HS-27A (cell line): ENCODE measurements at places on chromosomes 7 and 10.

GRCh38 chr10:77587416-77587790, 50.2 kb downstream of the KCNMA1 start:
- no peak for DNase-seq

DNA sequence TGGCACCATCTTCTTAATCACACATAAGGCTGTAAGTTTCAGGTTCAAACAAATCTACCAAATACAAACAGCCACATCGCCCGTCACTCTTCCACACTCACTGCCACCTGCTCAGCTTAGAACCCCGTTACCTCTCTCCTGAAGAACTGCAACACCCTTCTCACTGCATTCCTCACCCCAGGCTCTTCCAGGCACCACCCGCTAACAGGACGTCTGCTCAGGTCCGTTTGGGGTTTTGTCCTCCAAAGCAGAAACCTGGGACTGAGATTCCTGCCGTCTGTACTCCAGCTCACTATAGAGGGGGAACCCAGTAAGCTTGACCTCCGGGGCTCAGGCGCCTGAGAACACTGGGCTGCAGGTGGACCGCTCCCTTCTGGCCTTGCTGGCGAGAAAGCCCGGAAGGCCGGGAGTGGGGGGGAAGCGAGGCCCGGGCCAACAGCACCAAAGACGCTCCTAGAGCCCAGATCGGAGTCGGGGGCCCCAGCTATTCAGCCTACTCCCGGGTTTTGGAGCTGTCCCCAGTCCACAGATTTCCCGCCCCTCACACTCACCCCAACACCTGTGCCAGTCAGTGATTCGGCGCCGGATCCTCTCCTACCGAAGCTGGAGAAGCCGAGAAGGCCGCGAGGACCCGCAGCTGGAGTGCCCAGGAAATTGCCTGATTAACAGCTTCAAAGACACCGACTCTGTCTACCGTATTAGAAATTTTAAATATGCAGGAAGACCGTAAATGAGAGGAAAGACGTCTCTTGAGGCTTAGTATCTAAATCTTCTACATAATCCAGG, at the start of gene AP3M1:
AP3M1 (minus strand) TSS at position 625 of the 786 bp plus-strand sequence. CDS start 12,449 bp downstream, outside the sequence.
- no peak for DNase-seq

DNA sequence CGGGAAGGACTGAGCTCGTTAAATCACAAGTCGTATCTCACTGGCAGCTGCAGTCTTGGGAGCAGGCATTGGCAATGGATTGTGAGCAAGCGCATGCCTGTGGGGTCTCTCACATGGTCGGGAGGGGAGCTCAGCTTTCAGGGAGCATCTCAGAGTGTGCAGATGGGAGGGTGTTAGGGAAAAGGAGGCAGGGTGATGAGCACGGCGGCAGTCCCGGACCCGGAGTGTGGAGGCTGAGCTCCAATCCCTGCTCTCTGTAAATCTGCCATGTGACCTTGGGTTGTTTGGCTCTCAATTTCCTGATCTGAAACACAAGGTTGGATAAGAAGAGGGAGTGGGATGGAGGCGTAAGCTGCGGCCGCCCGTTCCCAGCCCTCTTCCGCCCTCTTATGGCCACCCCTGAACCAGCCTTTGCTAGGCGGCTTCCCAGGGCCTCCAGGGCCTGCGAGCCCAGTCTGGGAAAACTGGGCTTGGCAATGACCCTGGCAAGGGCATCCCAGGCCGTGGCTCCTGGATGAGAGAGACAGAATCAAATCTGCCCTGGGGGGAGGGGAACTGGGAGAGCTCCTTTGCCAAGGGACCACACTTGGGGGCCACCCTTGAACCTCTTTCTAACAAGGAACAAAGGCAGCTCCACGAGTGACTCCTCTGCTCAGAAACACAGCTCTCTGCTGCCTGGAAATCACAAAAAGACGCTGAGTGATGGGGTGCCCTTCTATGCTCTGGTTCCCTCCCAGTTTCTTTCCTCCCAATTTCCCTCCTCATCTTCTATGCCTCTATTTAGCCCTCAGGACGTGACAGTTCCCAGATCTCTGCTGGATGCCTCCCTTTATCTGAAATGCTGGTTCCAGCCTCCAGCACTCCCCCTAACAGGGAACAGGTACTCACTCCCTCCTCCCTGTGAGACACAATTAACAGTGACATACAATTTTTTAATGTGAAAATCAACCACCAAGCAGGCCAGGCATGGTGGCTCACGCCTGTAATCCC, 41.7 kb upstream of the LOXL4 start:
- no peak for DNase-seq

GRCh38 chr10:24706479-24707118, 17.1 kb downstream of the ARHGAP21 start:
- DNase-seq: no peak

DNA sequence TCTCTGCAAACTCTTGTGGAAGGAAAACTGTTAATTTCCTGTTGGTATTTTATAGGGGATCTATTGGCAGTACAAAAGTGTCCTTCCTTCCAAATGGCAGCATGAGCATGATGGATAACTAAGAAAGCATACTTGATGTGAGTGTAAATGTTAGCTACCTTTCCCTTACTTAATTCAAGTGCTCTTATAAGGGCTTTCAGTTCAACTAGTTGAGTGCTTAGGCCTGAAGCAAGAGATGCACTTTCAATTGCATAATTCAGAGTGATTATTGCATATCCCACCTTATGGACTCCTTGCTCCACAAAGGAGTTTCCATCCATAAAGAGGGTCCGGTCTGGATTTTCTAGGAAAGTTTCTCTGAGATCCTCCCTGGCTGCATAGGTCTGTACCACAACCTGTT, 56.3 kb upstream of the CYP2C8 start:
- no peak for DNase-seq

DNA sequence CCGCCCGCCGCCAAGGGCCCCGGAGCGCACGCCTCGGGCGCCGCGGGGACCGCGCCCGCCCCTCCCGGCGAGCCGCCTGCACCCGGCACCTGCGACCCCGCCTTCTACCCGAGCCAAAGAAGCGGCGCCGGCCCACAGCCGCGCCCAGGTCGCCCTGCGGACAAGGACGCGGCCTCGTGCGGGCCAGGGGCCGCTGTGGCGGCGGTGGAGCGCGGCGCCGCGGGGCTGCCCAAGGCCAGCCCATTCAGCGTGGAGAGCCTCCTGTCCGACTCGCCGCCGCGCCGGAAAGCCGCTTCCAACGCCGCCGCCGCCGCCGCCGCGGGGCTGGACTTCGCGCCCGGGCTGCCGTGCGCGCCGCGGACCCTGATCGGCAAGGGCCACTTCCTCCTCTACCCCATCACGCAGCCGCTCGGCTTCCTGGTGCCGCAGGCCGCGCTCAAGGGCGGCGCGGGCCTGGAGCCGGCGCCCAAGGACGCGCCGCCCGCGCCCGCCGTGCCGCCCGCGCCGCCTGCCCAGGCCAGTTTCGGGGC, 3.5 kb downstream of the UNCX start:
- no peak for DNase-seq

DNA sequence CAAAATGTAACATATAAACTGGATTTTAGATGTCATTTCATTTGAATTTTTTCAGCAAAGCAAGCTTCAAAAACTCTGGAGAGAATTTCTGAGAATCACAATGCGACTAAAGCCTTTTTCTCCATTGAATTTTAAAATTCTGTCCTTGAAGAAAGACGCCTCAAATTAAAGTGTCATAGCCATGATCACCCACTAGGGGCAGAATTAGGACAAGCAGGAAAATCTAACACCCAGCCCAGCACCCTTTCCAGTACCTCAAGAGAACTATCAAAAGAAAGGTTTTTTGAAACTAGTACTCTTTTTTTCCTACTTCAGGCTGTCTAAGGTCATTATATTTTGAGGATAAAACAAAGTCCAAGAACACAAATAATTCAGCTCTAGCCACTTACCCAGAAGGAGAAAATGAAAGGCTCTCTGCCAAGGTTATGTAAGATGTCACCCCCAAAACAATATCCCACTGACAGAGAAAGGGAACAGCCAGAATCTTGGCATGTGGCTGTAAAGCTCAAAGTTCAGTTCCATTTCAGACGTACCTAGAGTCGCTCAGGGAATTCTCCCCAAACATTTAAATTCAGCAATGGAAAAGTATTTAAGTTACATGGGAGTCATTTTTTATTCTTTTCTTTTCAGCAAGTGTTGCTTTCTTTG, 299.4 kb downstream of the SNX13 start:
- no peak for DNase-seq

DNA sequence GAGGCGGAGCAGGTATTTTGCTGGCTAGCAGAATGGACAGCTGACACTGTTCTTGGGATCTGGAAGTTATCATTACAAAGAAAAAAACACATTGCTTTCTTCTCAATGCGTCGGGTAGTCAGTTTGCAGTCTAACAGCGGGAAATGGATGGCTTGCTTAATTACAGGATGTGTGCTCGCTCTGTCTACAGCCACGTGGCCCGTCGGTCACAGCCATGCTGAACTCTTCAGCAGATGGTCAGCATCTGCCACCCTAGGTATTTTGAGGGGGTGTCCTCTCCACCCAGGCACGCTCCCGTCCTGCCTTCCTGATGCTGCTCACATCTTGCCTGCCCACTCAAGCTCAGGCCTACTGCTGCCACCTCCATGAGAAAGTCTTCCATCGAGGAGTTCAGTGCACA, 20.4 kb upstream of the INMT start:
- DNase-seq: no peak

GRCh38 chr10:99329554-99330346, 594 bp downstream of the CNNM1 start:
- DNase-seq: no peak

DNA sequence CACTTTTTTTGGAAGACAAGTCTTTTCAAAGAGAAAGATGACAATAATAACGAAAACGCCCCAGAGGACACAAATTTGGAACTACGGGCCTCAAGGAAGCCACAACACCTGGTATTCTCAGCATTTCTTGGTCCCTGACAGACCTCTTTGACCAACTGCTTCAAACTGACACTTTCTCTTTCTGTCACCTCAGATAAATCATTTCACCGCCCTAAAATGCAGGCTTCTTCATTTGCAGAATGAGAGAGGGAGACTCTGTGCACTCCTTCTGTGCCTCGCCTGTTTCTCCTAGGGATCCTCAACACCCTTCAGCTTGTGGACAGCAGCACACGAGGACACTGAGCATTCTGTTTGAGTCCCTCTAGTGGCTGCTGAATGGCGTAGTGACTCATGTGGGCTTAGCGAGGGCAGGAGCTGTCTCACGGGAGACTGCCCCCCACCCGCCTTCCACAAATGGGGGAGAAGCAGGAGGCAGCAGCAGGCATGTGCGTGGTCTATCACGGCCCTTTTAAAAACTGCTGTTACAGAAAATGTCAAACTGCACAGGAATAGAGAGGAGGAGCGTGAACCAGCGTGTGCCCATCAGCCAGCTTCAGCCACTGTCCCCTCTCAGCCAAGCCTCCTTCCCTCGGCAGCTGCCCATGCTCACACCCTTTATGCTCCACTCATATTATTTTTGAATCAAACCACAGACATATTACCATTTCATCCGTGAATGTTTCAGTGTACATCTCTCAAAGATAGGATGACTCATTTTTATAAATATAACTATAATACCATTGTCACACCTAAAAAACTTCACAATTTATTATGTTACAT, 41.4 kb downstream of the GSDME start:
- DNase-seq: no peak

GRCh38 chr10:43029043-43029442, 47.8 kb upstream of the RET start:
- DNase-seq: no peak

- no peak for DNase-seq
Measured at GRCh38 chr7:149598721-149599308, 101.2 kb upstream of the ZNF746 start.

DNA sequence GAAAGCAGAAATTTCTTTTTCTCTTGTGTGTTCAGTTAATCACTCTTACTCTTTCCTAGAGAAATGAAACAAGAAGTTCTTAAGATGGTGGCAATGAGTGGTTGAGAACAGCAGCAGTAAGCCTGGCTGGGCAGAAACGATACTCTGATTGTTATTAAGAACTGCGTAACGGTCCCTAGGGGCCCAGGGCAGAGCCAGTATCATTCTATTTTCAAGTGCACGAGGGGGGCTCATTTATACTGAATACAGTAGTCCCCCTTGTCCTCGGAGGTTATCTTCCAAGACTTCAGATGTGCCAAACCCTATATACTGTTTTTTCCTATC, 64.9 kb downstream of the EEPD1 start:
- no peak for DNase-seq

- DNase-seq: no peak
Measured at GRCh38 chr7:42471573-42472174, 234.7 kb upstream of the GLI3 start.

DNA sequence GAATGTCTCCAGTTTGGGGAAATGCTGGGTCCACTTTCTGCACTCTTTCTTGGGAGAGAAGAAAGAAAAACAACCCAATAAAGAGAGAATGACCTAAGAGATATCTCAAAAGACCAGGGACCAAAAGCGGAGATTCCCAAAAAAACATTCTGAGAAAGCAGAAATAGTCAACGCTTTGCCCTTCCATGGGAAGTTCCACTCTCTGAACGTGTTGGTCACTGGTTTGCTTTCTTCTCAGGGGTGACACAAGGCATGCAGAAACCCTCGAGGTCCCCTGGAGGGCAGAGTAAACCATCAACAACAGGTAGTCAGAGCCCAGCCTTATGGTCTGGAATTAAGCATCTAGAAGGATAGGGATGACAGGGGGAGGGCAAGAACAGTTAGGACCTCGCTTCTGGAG, 26.2 kb upstream of the AOAH start:
- DNase-seq: no peak

- no peak for DNase-seq
Measured at GRCh38 chr7:68865351-68866199, 732.7 kb upstream of the AUTS2 start.

DNA sequence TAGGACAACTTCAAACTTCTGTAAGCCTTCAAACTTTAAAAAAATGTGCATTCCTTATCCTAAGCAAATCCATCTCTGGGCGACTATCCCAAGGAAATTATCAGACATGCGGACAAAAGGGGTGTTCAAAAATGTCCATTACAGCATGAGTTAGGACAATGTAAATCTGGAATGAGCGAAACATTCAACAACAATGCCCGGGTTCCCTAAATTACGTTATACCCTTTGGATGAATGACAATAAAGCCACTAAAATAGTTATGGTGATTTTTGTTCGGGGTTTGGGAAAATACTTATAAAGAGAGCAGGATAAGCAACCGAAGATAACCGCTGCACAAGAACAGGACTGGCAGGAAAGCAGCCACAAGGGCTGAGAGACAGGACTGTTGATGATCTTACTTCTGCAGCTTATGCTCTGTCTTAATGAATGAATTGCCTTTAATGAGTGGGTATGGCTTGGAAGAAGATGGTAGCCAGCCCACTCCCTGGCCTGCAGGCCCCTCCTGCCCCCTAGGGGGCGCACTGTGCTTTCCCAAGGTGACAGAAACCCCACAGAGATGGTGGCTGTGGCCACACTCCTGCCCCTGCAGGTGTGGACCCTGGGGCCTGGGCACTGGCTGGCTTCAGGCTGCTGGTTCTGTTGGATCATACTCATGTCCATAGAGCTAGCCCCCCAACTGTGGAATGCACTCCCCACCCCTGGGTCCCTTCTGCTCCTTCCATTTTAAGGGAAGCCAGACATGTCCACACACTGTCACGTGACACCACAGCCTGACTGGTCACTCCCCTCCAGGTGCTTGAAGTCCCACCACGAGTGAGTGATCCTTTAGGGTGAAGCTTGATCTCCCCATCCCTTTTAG, 45.0 kb downstream of the ZCCHC24 start:
- DNase-seq: no peak

GRCh38 chr7:469563-469961, 50.1 kb downstream of the PDGFA start:
- DNase-seq: no peak
